Eye (tissue), 1 donor: ENCODE measurements at places on chromosomes 3 and 15.

DNA sequence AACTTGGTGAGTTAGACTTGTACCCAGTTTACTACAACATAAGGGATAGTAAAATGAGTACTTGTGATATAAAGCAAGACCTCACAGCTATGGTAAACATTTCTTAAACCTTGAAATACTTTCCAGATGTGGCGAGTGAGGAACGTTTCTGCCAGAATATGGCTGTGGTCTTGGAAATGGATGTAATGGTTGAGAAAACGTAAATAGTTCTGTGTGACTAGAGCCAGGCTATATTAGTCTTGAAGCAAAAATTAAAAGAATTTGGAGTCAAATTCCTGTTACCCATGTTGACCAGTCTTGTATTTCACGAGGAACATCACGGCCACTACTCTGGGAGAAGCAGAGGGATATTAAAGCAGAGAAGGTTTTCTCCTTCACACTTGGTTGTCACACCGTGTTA, 15.3 kb downstream of the OR4F15 start:
- DNase-seq: no peak

DNA sequence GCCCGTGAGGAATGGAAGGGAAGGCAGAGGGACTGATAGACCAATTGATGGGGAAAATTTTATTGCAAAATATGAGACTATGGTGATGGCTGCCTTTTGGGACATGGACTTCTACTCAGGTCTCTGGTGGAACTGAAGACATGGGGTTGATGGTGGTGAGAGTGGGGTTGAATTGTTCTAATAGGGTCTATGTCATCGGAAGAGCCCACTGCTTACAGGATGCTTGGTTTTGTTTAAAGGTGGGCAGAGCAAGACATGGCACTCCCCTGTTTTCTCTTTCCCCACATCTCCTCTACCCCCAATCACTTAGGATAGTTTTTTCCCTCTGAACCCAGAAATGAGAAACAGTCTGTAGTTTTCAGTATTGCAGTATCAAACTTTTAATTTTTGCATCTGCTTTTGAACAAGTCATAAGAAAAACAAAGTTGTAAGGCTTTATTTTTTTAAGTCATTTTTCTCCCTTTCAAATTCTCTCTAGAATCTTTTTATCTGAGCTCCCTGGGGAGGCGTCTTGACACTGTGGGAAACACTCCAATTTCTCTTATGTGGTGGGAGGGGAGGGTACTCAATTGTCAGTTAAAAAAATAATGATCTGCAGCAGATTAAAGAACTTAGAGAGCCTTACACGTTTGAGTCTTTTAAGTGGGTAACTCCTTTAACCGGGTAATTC, 276.2 kb upstream of the TBC1D5 start:
- DNase-seq: no peak

GRCh38 chr3:54888162-54888561, 39.7 kb downstream of the LRTM1 start:
- no peak for DNase-seq

GRCh38 chr15:69415381-69415780, 1.2 kb downstream of the KIF23 start:
- peak; percentile 27 for DNase-seq

DNA sequence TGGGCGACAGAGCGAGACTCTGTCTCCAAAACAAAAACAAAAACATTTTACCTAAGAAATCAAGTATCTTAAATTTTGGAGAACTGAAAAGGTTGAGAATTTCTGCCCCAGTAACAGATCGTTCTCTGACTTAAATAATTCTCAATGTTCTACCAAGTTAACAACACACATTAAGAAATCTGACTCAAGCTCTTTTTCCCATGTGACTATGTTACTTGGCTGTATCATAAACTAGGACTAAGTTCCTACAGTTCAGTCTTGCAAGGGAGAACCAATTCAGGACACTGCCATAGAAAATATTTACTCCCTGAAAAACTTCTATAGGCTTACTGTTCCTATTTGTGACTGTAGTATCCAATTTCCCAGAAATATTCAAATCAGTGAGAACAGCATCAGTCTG, 20.9 kb upstream of the USF3 start:
- no peak for DNase-seq

GRCh38 chr3:101122681-101123080, 129.5 kb upstream of the ABI3BP start:
- no peak for DNase-seq

DNA sequence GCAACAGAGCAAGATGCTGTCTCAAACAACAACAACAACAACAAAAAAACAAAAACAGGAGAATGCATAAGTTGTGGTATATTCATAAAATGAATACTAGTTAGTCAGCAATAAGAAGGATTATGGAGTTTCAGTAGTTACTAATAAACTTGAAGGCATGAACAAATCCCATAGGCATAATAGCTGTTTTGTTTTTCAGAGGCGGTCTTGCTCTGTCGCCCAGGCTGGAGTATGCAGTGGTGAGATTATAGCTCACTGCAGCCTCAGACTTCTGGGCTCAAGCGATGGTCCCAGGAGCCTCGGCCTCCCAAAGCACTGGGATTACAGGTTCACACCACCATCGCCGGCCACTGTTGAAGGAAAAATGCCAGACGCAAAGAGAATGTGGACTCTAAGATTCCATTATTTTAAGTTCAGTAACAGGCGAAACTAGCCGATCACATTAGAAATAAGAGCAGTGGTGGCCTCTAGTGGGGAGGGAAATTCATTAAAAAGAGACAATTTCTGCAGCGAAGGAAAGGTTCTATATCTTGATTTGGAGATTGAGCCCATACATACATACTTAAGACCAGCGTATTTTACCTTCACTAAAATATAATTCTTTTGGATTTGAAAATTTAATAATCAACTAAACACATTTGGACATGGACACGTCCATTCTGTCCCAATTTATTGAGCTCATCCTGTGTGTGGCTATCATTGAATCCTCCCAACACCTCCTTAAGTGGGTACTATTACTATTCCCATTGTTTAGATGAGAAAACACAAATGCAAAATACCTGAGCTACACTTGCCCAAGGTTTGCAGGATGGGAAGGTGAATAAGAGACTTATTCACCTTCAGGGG, 27.4 kb upstream of the HDAC11 start:
- DNase-seq: peak; percentile 76

GRCh38 chr3:37124435-37124834, 49.9 kb downstream of the LRRFIP2 start:
- DNase-seq: no peak

GRCh38 chr15:29921130-29921601, 98.9 kb upstream of the TJP1 start:
- no peak for DNase-seq

DNA sequence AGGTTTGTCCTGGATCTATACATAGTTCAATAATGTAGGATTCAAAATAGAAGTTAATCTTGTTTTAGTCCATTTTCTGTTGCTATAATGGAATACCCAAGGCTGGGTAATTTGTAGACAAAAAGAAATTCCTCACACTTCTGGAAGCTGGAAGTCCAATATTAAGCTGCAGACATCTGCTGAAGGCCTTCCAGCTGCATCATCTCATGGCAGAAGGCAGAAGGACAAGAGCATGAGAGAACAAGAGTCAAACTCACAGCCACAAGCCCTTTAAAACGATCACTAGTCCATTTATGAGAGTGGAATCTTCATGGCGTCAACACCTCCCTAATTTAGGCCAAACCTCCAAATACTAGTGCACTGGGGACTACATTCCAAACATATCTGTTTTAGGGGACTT, 669.3 kb downstream of the ROBO2 start:
- no peak for DNase-seq

GRCh38 chr3:5136919-5137429, 14.9 kb downstream of the ARL8B start:
- DNase-seq: no peak

GRCh38 chr3:169865176-169865767, 4.5 kb downstream of the LRRC31 start:
- DNase-seq: no peak

DNA sequence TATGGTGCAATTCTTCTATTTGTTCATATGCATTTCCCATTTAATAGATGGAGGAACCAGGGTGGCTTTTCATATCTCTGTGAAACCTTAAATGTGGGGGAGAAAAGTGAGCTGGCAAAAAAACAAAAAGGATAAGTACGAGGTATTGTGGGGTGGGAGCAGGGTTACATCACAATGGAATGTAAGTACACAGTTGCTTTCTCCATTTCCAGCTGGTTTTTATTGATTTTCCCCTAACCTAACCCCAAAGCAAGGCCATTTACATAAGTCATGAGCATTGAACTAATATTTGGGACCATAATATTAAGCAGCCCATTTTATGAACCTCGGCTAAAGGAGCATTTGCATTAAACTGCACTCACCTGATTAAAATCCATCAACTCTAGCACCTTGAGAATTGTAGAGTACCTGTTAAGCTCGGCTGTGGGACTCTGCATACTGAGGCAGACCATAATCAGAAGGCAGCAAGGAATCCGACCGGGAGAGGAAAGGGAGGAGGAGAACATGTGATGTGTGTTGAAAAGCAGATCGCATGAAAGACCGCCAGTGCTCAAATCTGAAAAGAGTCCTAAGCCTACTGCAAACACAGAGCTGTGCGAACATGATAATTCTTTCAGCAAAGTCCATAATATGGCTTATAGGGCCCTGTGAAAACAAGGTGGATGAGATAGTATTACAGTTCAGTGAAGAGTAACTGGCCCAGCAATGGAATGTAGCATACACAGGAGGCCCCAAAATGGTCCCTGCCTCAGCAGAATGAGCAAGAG, 513.4 kb downstream of the FHIT start:
- DNase-seq: no peak

DNA sequence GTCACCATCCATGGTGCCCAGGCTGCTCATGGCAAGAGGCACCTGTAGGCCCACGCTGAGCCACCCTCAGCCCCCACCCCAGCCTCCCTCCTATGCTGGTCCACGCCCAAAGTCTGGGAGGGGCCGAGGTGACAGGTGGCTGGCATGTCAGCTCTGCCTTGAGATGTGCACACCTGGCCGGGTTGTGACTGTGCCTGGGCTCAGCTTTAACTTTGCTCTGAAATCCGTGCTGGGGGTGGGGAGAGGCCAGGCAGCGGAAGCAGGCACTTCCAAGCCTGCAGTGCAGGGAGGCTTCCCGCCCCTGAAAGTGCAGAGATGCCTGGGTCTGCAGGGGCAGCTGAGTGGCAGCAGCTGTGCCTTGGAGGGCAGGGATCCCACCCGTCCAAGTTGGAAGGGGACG, 1124.8 kb downstream of the SI start:
- no peak for DNase-seq

DNA sequence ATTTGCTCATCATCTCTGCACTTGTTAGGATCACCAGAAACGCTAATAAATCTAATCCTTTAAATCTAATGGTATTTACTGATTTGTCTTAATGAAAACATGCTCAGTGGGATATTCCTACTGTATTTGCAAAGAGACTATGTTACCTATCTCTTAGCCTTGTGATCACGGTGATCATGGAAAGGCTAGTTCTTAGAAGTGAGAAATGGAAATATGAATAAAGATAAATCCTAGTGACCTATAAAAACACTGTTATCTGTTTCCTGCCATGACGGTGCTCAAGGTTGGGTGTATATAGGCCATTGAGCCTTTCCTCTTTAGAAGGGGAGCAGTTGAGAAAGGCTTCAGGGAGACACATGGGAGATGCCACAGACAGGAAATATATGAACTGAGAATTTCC, 116.3 kb downstream of the THRB start:
- DNase-seq: no peak

DNA sequence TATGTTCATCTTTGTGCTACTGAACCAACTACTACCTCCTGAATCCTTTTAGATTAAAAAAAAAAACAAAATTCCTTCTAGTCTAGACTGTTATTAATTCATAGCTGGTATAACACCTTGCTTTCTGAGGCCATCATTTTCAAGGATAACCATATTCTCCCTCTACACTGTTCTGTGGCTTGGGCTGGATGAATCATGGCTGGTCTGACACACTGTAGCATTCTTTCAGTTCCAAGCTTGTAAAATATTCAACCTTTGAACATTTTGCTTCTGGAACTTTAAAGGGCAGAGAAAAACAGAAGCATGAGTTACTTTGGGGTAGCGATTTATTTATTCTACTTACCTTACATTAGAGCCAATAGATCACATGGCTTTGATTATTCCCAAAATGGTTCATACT, 7.6 kb downstream of the HSPBAP1 start:
- DNase-seq: no peak

GRCh38 chr15:57090496-57090859, 172.0 kb downstream of the TCF12 start:
- DNase-seq: peak; percentile 86

- peak; percentile 69 for DNase-seq
Observed at GRCh38 chr3:122101646-122102045, 46.5 kb downstream of the CD86 start.

- no peak for DNase-seq
Observed at GRCh38 chr15:101499863-101500713, 10.6 kb upstream of the PCSK6 start.

DNA sequence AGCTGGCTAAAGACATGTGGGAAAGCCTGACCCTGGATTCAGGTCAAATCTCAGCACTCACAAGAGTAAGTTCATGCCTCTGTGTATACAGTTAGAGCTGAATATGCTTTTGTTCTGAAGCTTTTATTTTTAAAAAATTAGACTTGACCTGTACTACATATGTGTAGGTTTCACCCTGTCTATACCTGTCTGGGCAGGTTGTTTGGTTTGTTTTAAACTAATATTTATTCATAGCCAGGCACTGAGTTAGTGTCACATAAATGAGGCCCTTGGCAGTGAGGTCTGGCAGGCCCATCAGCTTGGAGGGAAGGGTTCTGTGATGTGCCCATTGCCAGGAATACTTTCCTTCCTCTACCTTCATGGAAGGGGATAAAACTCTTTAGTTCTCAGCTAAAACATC, 1.9 kb downstream of the DNAJA4 start:
- no peak for DNase-seq

- no peak for DNase-seq
Observed at GRCh38 chr3:16286751-16287543, 21.9 kb downstream of the OXNAD1 start.

GRCh38 chr3:84904816-84905555, 53.8 kb upstream of the CADM2 start:
- peak; percentile 7 for DNase-seq

GRCh38 chr3:17840126-17840525, 97.7 kb upstream of the TBC1D5 start:
- DNase-seq: no peak

DNA sequence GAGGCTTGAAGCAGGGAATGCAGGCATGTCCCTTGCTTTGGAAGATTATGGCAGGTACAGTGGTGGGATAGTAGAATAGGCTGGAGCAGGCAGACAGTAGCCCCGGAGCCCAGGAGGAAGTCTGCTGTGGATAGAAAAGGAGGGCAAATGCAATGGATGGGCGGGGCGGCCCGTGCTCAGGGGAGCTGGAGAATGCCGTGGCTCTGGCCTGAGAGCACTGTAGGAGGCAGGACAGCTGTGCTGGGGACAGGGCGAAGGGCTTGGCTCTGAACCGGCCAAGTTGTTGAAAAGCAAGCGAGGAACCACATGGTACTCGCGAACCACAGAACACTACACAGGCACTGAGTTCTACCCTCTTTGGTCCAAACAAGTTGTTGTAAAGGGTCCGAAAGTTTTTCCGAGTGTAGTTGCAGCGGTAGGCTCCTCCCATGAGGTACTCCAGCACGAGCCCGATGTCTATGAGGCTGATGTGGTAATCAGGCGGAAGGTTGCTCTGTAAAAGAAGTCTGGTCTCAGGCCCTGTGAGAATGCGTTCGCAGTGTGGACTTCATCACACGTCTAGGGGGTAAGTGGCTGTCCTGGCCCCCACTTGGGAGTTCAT, 54.7 kb downstream of the TRPM1 start:
- no peak for DNase-seq

- DNase-seq: no peak
Observed at GRCh38 chr3:53643757-53644156, 149.3 kb downstream of the CACNA1D start.
